ENCODE measurements at places on chromosomes 12 and 14. TPM values are rescaled to one million over a fixed set of nuclear protein-coding genes. Genes with fewer than 3 reads are reported as not detected.

PRKD1 gene
- 25.3 TPM for total RNA-seq

DNA sequence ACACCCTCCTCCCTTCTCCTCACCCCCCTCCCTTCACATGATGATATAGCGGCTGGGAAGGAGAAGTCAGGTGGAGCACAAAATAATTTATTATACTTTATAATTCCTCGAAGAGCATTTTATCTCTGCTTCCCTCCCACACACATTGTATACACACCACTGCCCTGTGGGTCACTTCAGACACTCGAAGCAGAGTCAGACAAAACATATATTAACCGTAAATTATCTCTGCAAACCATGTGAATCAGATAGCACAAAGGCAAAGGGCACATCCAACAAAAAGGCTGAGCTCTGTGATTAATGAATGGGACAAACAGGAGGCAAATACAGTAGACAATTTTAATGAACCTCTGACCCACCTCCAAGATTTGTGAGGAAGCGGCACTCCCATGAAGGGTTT is 450.7 kb downstream of the GALC start:
- H3K36me3 ChIP-seq, result no peaks in the 10 kb centered on the region
- no peak overlapping the region for H3K27ac ChIP-seq
- H3K27me3 ChIP-seq, result peaks cover 2% of the 10 kb centered on the region
- DNase-seq, result no peak
- peaks cover 21% of the 10 kb centered on the region for H3K4me1 ChIP-seq

PRB2 gene
- not detected for total RNA-seq

CIDEB gene
- total RNA-seq, result not detected

LHX5 gene
- total RNA-seq, result not detected

DNA sequence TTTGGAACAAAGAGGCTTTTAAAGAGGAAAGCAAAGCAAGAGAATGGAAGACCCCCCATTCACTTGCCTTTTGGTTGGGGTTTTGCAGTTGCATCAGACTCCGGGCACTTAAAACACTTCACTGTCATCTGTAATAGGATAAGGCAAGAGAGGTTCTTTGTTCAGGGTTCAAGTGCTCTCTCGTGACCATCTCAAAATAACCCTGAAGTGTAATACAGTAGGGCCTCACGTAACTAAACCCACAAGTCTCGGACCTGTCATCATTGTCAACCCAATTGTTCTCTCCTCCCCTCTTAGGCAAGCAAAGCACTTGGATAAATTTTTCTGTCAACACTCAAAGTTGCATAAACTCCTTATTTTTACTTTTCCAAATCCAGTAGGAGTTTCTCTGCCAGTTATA is 26.9 kb upstream of the MYBPC1 start:
- H3K27me3 ChIP-seq, result peaks cover 28% of the 10 kb centered on the region
- DNase-seq, result no peak
- peaks cover 6% of the 10 kb centered on the region for H3K4me1 ChIP-seq
- no peak overlapping the region for H3K27ac ChIP-seq
- H3K36me3 ChIP-seq, result no peaks in the 10 kb centered on the region

DNA sequence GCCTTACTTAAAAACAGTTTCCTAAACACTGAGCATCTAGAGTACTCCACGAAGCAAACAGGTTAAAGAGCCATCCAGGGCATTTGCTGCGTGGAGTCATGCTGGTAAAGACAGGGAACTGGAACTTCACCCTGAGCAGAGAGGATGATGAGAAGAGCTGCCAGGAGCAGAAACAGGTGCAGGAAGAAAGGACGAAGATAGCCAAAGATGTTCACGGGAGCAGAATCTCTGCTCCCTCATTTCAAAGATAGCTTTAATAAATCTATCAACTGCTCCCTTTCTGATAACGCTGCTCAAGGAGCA is 280.8 kb upstream of the FKBP4 start:
- DNase-seq, result no peak
- no peak overlapping the region for H3K27ac ChIP-seq
- no peaks in the 10 kb centered on the region for H3K27me3 ChIP-seq
- H3K36me3 ChIP-seq, result peaks cover 3% of the 10 kb centered on the region

Measured in mesothelial cell of epicardium (in vitro differentiated cells).